HL-60 (cell line): ENCODE measurements at places on chromosomes 11 and 22.
A peak's percentile ranks its signal among the peaks of the same experiment; 100 is the strongest.

- no peak for DNase-seq
Measured at GRCh38 chr22:37133304-37134018, 16.3 kb downstream of the IL2RB start.

- DNase-seq: no peak
Measured at GRCh38 chr11:19539861-19540260, 172.8 kb upstream of the NAV2 start.

DNA sequence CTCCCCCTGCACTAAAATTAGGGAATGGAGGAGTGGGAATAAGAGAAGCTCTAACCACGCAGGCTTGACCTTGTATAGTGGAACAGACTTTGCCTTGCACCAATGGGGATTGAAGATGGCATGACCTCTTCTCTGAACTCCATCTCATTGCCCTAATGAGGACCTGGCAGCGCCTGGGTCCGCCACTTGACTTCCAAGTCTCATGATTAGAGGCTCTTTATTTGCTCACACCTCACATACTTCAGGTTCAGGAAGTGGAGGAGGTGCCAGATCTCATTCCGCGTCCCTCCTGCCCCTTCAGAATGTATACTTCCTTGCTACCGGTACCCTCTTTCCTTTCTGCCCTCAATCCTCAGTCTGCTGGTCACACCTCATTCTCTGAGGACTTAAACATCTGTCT lies 106.0 kb upstream of the CD44 start:
- no peak for DNase-seq

DNA sequence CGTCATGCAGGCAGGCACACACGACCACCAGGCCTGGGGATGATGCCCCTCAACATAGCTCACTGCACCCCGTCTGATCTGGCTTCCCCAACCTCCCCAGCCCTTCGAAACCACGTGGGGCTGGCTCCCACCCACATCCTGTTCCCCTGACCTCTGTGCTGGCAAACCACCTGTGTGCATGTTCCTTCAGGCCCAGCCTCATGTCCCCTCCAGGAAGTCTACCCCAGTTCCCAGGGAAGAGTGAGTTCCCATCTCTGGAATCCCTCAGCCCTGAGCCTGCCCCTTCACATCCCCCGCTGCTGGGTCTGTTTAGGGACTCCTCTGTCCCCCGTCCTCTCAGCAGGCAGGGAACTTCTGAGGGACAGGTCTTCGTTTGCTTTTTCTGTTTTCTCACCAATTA lies 7.1 kb downstream of the SLC7A4 start:
- DNase-seq: no peak

GRCh38 chr11:62341588-62341987 lies 4.3 kb downstream of the ASRGL1 start:
- DNase-seq: no peak

- DNase-seq: no peak
Measured at GRCh38 chr11:68460741-68461574, at the start of gene PPP6R3. PPP6R3 (plus strand) TSS chr11:68460752; CDS start chr11:68537665, 76,913 bp downstream.

DNA sequence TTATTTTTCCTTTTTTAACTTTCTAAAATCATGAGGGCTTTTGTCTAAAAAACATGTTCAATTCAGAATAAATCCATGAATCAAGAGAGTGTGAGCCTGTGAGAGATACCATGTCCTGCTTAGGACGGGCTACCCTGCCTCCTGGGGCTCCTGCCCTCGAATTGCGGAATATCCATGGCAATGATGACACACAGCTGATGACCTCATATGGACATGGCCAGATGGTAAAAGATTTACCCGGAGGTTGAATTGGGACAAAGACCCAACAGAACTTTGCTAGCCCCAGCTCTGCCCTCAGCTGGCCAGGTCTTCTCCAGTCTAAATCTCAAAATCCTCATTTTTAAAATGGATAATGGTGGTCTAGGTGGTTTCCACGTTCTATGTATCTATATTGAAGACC lies 538.1 kb upstream of the API5 start:
- no peak for DNase-seq

- no peak for DNase-seq
Measured at GRCh38 chr11:79086056-79086455, 354.8 kb downstream of the TENM4 start.

DNA sequence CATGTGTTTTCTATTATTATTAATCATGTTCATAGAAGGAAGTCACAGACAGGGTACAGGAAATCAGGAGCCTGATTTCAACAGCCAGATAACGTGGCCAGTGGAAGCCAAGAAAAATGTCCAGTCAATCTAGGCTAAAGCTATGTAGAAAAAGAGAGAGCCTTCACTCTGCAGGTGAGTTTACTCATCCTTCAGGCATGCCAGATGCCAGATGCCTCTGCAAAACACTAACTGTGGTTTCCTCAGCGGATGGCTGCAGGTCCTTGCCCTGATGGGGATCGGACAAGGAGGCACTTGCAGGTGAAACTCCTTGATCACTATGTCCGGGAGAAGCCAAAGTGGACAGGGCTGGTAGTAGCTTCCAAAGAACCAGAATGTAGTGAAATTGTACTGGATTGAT lies 962.3 kb upstream of the RAG2 start:
- no peak for DNase-seq

DNA sequence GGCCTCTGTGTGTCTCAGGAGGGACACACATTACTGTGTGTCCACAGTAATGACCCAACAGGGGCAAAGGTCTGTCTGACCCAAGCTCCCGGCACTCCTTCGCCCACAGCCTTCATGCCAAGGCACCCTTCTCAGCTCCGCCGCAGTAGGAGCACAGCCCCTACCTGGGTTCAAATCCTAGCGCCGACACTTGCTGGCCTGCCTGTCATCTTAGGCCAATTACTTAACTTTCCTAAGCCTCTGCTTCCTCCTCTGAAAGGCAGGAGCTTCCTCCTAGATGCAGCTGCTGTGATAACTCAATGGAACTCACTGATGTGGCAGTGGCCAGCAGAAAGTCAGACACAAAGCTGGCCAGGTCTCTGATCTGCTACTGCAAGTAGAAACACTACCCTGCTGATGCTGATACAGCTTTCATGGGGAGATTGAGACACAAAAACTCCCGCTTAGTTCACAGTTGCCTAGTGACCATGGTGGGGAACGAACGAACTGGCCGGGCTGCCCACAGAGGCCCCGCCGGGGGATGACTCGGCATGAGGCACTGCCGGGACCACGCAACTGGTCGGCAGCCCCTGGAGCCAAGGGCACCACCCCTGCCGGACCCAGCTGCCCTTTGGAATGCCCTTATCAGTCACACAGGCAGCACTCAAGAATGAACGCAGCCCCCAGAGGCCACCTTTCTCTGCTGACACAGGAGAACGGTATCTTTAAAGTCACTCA lies 8.1 kb downstream of the EHD1 start:
- peak; percentile 79 for DNase-seq

GRCh38 chr11:18321578-18321968 lies 367 bp downstream of the HPS5 start:
- DNase-seq: no peak

- DNase-seq: no peak
Measured at GRCh38 chr11:76205252-76206076, 838 bp downstream of the WNT11 start.

DNA sequence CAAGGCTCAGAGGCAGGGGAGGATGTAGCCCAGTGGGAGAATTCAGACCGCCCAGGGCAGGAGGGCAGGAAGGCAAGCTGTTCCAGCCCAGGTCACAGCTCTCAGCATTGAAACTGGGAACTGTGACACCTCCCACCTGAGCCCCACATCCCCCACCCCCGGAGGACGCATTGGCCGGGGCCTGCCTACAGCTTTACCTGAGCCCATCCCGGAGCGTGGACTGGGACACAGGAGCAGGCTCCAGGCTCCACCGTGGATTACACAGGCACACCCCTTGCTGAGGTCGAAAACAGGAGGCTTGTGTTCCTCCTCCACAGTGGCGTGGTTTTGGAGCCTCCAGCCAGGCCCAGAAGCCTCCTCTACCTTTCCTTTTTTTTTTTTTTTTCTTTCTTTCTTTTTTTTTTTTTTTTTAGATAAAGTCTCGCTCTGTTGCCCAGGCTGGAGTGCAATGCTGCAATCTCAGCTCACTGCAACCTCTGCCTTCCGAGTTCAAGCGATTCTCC lies 9.1 kb upstream of the PGA3 start:
- DNase-seq: no peak

- no peak for DNase-seq
Measured at GRCh38 chr11:134630861-134631260, 218.8 kb upstream of the B3GAT1 start.

- peak; percentile 69 for DNase-seq
Measured at GRCh38 chr11:7577291-7578190, 63.7 kb downstream of the PPFIBP2 start.

GRCh38 chr22:38454353-38455075 lies 485 bp downstream of the KCNJ4 start:
- no peak for DNase-seq

- no peak for DNase-seq
Measured at GRCh38 chr11:131938351-131938751, 567.9 kb downstream of the NTM start.

DNA sequence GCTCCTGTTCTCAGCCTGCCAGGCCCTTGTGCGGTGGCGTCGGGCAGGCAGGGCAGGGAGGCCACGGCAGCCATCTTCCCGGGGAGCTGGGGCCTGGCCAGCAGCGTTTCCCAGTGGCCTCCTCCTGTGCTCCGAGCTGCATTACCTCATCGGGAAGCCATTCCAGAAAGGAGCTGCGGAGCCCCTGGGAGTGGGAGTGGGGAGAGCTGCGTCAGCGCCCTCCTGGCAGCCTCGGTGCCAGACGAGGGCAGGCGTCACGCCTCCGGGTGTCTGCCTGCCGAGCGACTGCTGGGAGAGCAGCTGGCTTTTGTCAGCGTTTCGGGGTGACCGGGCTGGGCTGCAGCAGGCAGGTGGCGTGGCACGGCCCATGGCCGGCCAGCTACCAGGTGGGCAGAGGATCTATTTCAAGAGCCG lies 30.9 kb upstream of the WNT7B start:
- no peak for DNase-seq

GRCh38 chr22:45656577-45656976 lies 15.1 kb upstream of the ATXN10 start:
- DNase-seq: no peak

DNA sequence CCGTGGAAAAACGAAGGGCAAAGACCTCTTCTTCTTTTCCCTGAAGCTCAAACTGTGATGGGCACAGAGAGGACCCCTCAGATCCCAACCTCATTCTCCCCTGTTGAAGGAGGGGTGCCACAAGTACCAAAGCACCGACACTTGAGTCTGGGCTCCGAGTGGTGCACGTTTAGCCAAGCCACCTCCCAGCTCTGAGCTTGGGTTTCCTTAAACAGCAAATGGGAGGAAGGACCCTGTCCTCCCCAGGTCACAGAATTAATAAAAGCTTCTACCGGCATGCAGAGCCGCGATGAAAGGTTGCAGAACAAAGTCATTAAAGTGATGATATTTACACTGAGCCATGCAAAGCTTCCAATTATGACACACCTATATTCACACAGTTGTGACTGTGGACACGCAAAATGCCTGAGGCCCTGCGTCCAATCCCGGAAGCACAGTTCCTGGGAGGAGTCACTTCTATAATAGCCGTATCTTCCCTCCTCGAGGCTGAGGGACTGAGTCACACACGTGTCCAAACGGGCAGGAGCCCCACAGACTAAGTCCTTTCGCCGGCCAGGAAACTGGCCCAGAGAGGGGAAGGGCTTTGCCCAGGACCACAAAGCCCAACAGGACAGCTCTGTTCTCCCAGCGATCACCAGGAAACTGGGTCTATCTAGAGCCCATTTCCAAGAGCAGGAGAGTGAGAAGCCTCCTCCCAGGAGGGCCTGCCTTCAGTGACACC lies 922 bp upstream of the CSNK1E start:
- DNase-seq: no peak

DNA sequence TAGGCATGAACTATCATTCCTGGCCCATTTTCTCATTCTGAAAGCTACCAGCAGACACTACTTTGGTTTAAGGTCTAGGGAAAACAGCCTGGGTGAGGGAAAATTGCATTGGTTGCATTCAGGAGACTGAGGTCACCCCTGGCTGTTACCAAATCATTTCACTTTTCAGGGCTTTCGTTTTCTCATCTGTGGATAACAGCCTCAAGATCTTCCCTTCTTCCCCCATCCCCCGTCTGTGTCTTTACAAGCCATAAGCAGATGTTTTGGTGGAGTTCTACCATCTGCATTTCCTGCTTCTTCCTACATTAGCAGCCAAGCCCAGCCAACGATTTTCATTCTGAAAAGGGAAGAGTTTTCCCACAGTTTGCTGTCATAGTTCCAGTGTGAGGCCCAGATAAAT lies 130.4 kb downstream of the HIPK3 start:
- DNase-seq: no peak

DNA sequence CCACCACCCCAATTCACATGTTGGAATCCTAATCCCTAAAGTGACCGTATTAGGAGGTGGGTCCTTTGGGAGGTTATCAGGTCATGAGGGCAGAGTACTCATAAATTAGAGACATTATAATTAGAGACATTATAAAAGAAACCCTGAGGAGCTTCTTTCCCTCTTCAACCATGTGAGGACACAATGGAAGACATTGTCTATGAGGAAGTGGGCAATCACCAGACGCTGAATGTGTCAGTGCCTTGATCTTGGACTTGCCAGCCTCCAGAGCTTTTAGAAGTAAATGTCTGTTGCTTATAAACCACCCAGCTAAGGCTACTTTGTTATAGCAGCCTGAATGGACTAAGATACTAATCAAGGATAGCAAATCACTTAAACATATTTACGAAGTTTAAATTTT lies 14.8 kb downstream of the GAB2 start:
- no peak for DNase-seq

GRCh38 chr11:79084382-79084781 lies 356.4 kb downstream of the TENM4 start:
- no peak for DNase-seq

GRCh38 chr11:67675058-67675747 lies 780 bp upstream of the ALDH3B2 start:
- DNase-seq: no peak

- DNase-seq: no peak
Measured at GRCh38 chr11:57982776-57983175, 40.9 kb upstream of the OR9Q1 start.

- DNase-seq: no peak
Measured at GRCh38 chr11:35363246-35363801, 56.0 kb downstream of the SLC1A2 start.

DNA sequence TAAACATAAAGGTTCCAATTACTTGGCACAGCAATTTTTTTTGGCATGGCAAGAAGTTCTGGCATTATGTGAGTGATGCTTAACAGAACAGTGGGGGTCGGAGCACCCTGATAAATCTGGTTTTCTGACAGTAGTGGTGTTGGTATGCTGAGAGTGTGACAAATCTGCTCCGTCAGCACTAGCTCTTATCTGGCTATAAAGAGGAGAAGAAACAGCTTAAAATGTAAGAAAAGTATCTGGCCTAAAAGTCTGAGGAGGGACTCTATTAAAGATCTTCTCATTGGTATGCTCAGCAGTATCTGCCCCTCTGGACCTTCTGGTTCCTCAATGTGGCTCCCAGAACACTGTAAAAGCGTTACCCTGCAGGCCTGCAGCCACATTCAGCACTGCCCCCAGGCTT lies 137.4 kb downstream of the PLEKHA7 start:
- DNase-seq: no peak
